ENCODE measurements at places on chromosomes 16 and 17. TPM values are rescaled to one million over a fixed set of nuclear protein-coding genes. Genes with fewer than 3 reads are reported as not detected.
A peak's percentile ranks its signal among the peaks of the same experiment; 100 is the strongest.

- no peak for DNase-seq
Observed at GRCh38 chr16:4684763-4685162, 8.6 kb upstream of the NUDT16L1 start.

GRCh38 chr16:74200921-74201320 is 95.7 kb upstream of the PSMD7 start:
- DNase-seq: no peak

CCL13 gene
- total RNA-seq: not detected

GRCh38 chr17:41965694-41966462 is 717 bp upstream of the CNP start:
- DNase-seq: peak; percentile 54

DNA sequence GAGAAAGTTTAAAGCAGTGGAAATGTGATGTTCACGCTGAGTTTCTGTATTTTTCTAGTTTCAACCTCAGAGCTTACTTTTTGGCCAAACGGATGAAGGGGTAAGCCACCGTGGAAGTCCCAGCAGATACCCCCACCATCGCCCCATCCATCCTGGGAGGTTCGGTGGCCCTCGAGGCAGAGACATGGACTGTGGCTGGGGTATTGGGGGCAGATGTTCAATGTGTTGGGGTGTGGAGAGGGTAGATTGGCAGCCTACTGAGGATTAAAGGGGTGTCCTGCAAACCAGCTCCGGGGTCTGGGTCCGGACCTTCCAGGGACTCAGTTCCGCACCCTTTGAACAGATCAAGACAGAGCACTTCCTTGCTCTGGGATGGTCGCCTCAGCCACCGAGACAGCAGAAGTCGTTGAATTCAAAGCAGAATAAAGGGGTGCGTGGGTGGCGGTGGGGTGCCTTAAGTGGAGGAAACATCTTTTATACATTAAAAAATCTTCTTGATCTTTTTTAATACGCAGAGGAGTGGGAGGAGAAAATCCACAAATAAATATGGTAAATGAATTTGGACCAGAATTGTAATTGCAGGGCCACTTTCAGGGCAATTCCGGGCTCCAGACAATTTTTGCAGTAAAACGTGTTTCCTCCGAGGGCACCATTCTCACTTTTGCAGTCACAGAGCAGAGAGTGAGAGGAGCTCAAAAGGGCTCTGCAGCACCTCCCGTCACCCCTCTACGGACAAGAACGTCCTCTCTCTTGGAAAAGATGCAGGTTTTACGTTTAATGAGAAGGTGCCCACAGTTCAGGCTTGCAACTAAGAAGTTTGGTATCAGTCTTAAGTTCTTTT is 8.2 kb upstream of the CBX8 start:
- DNase-seq: no peak

DNA sequence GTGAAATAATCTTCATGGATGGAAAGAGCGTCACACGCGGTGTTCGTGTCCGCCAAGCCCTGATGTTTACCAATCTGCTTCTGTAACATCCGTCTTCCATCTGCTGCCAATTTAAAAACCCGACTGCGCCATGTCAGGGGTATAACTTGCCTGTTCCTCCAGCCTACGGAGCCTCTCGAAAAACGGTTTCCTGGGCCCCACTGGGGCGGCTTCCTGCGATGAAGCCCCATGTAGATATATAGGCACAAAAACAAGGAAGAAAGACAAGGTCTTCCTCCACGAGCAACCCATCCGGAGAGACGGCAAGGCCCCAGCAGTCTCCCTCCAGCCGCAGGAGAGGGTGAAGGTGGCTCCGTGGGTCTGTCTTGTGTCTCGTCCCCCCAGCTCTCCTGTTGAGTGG is at the start of gene PTX4:
Gene PTX4 (minus strand): TSS at position 326 of the 400 bp plus-strand sequence. CDS start 35 bp downstream, at position 291.
- no peak for DNase-seq

GRCh38 chr16:81004646-81005353 is 1.9 kb downstream of the CMC2 start:
- DNase-seq: peak; percentile 38

KIF19 gene
- 0.13 TPM for total RNA-seq

SALL1 gene
- total RNA-seq: not detected

AFMID gene
- total RNA-seq: 26.2 TPM

CBX2 gene
- 5.1 TPM for total RNA-seq

DNA sequence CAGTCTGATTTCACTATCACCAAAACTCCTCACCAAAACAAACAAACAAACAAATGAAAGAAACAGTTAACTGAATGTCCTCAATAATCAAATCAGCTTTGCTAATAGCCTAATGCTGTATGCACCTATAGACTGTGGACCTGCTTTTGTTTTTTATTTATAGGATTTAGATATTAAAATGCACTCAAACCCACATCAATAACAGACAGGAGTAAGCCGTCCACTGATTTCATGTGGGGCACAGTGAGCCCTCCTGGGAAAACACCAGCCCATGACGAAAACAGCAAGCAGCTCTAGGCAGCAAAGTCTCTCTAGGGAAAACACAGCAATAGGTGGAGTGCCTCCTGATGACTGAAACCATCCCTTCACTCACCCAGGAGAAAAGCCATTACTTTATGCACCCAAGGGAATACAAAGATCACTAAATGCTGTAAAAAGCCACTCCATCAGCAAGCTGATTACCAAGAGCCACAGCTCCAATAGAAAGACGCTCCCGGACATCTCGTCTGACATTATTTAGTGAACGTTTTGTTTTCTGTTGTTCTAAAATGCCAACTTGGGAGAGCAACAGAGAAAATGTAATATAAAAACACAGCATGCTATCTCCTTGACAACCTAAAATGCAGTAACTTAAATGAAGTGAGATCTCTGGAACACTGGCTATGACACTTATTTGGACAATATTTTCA is 47.8 kb downstream of the ANKFY1 start:
- no peak for DNase-seq

VMO1 gene
- not detected for total RNA-seq

- no peak for DNase-seq
Observed at GRCh38 chr17:44952946-44953475, 5.4 kb upstream of the KIF18B start.

DNA sequence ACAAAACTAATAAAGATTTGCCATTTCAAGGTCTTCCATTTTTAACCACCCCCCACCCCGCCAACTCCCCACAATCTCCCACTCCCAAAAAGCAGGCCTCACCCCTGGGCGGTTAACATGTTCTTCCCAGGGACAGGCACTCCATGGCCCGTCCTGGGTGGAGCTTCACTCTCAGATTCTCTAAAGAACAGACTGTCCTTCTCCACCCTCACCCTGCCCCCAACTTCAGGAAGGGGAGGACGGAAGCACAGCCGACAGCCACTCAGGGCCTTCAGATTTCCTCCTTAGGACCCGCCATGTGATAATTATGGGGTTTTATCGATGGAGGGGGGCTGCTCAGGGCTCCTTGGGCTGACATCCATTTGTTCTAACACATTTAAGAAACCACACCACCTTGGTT is 61.9 kb downstream of the ZFHX3 start:
- DNase-seq: no peak

DNA sequence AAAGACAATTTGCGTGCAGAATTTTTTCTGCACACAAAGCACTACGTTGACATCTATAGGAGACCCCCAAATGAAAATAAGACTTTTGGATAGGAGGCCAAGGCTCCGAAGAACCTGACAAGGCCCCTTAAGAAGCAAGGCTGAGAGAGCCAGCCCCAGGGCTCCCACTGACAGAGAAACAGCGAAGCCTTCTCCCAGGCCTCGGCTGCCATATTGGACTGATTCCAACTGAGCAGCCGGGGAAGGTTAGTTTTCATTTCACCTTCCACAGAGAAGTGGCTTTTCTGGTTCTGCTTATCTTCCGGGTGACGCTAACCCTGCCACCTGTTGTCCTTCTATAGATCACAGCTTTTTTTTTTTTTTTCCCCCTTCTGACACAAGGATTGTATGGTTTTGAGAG is 356.7 kb downstream of the SOX9 start:
- no peak for DNase-seq

DNA sequence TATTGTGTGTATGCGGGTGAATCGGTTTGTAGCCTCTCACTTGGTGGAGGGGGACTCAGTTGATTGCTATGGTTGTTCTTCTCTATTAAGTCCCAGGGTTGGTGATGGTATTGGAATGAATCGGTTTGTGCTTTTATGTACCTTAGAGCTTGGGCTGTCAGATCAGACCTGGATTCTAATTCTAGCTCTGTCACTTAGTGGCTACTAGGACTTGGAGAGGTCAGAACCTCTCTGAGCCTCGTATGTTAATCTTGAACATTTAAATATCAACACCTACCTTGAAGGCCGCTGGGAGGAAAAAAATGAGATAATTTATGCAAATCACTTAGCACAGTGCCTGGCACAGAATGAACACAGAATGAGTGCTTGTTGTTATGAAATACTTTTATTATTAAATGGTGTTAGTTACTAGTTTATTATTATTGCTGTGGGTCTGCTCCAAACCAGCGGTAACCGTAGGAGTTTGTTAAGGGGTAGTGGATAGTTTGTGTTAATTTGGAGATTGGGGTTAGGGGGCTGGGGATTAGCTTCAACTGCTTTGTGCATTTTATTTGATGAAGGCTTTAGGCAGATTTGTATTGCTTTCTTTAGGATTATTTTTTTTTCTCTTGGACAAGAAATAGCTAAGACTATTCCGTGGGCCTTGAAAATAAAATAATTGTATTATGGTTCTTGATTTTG is 3.5 kb downstream of the KDM6B start:
- no peak for DNase-seq

FLYWCH1 gene
- total RNA-seq: 61.1 TPM

DNA sequence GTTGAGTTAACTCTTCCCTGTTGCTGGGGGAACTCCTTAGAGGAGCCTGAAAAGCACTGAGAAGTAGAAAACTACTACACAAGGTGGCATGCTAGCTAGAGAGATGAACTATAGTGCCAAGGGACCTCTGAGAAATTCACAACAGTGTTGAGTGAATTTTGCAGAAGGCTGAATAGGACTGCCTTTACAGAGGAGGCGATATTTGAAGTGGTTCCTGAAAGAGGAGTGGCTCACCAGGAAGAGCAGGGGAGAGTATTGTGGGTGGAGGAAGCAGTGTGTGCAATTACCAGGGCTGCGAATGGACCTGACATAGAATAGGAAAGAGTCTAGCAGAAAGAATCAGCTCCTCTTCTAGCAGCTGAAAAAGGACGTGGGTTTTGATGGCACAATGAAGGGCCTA is 66.4 kb downstream of the CDK5R1 start:
- DNase-seq: no peak

UBALD1 gene
- total RNA-seq: 23.1 TPM

MT1G gene
- 28.5 TPM for total RNA-seq

PYY gene
- total RNA-seq: 0.36 TPM

DNA sequence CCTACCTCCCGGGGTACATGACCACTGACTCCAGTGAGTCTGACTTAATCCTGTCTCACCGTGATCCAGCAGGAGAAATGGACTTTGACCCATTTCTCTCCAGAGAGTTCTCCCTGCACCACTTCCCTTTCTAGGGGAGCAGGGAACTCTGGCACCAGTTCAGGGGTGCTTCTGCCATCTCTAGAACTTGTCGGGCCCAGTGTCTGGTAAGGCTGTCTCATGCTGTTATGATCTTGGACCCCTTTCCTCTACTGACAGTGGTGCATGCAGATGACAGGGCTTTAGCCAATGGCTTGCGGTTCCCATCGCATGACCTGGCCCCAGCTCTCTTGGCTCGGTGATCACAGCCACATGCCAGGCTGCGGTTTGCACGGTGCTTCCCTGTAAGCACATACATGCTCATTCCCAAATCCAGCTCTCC is 62.0 kb downstream of the SLC39A11 start:
- DNase-seq: no peak

DNA sequence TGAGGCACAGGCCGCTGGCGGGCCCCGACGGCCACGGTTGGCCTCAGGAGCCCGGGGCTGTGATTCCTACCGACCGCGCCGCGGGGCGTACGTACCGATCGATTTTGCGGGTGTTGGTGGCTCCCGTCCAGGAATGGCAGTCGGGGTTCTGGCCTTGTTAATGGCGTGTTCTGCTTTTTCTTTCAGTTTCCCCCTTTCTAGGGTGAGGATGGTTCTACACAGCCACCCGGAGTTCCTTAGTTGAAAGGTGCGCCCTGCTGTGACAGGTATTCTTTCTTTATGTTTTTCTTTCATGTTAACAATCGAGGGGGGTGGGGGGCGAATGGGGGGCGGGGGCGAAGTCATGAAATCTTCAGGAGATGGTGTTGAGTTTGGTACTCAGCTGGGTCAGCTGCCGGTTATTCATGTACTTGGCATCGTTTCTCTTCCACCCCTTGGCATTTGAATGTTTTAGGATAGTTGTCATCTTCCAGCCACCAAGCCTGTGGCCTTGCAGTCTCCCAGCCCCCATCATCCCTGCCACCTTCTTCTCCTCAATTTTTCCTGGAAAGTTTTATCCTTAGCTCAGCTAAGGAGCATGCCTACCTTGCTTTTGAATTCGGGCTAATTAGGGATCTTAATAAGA is 802 bp downstream of the CYLD start:
- DNase-seq: peak; percentile 53

- DNase-seq: no peak
Observed at GRCh38 chr17:63753215-63753614, 11.6 kb upstream of the STRADA start.

- no peak for DNase-seq
Observed at GRCh38 chr17:78534492-78535272, 42.5 kb downstream of the DNAH17 start.
